ENCODE measurements at places on chromosomes 2 and 18.

- DNase-seq, result no peak
Measured at GRCh38 chr2:155630760-155631159, 701.8 kb downstream of the NR4A2 start.

DNA sequence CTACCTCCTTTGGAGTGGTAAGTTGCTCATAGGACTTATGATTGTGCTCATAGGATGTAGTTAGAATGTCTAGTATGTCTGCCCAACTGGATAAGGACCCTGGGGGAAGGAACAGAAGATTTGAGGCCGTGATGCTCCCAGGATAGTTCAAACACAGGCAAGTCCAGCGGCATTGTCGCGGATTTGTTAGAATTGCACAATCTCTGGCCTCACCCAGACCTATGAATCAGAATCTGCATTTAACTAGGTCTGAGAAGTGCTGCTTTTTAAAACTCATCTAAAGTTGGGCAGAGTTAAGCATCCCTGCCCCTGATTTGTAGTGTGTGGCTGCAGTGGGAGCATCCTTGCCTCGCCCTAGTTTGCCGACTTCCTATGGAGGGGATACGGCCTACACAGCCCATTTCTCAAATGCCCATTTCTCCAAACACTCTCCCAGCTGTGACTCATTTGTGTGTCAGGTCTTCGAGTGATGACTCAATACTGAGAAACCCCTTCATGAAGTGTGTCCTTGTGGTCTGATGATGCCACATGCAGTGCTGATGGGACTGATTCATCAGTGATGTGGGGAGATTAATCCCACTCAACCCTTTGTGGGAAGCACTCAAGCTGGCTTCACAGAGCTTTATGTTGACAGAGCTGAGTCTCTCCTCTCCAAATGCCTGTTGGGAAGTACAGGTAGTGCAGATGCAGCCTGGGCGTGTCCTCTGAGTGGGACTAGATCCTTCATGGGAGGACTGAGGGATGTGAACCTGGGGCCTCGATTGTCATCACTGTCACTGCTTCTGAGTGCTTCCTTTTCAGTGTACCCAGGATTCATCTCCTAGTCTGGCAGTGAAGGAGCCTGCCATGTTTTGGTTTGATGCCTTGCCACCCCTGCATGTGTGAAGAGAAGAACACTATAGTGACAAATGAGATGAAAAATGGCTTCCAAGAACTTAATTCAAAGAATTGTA, 18.7 kb downstream of the SMIM21 start:
- peak; percentile 32 for DNase-seq

DNA sequence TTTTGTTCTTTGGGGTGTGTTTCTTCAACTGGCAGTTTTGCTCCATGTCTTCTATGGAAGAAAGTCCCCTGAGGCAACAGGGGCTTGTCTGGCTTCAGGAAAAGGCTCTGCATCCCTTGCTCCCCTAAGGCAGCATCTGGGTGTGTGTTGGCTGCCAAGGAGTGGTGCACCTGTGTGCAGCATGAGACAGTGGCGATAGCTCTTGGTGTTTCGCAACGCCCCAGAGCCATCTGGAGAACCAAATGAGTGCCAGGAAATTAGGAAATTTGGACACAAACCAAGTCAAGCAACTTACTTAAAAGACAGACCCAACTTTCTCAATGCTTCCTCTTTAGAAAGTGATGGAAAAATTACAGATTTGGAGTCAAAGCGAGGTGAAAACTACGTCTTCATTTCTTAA, 1044.4 kb upstream of the CNTNAP5 start:
- DNase-seq, result no peak

DNA sequence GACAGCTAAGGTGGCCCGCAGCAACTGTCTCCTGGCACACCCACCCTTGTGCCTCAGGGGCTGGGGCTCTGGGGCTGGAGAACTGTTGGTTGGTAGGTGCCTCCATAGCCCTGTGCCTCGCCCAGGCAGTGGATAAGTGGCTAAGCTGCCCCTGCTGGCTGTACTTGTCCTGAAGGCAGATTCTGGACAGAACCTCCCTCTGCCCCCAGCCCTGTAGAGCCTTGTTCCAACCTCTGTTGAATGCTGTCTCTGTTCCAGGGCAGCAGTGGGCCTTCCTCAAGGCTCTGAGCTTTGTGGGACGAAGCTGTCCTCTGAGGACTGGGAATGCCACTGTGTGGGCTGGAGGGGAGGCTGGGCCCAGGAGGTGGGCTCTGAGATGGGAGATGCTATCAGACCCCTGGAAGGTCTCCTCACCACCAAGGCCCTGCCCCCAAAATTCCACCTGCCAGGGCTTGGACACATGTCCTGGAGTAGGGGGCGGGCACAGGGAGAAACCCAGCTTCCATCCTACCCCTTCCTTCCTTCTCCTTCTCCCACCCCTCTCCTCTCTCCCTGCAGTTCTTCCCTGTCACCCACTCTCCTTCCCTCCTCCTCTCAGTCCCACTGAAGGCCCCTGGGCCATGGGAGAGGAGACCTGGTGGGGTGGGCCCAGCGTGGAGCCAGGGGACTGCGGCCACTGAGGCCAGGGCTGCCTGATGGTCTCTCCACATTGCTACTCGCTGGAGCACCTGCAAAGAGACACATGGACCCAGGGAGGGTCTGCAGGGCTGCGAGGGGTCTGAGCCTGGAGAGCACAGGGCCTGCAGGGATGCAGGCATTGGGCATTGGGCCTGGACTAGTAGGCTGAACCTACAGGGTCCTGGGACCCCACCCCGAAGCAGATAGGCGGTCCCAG, 1.7 kb upstream of the PDCD1 start:
- no peak for DNase-seq

DNA sequence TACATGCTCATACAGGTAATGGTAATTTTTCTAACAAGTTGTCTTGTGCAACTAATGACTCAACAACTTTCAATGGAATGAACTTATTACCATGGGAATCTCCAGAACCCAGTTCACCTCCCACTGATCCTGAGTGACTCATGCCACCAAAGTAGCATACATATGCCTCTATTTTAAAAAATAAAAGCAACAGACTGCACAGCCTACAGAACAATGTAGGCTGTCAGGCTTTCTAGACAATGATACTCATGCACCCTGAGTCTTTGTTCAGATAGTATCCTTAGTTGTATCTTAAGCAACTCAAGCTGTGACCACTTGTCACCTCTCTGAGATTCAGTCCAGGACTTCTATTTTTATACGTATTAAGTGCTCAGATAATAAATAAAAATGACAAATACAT, 531.0 kb upstream of the SETBP1 start:
- no peak for DNase-seq

DNA sequence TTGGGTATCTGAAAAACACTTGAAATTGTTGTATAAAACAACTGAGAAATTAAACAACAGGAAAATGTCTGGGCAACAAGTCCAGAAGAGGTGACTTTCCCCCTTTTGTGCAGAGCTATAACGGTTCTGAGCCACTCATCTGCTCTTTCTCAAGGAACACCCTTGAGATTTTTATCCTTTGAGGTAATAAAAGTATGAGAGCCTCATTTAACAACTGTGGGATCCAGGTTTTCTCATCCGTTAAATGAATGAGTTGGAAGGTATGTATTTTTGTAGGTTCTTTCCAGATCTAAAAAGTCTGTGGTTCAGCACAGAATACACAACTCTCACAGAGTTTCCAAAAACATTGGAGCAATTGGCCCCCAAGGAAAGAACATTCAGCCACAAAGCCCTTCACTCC, 93.0 kb downstream of the ANKRD44 start:
- no peak for DNase-seq

- DNase-seq, result no peak
Measured at GRCh38 chr2:69517410-69517809, 80.2 kb upstream of the NFU1 start.

DNA sequence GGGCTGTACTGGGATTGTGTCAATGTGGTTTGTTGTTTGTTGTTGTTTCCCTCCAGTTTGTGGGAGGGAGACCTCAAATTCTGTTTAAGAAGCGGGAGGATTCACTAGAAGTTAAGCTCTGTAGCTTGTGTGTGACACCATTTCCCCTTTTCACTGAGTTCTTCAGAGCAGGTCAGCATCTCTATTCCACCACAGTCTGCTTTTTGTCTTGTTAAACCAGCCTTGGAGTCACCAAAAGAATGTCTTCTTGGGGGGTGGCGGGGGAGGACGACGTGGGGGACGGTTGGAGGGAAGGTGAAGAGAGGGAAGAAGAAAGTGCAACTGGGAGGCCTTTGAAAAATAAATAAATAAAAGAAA, 2.3 kb upstream of the BCL11A start:
- no peak for DNase-seq

GRCh38 chr18:12849548-12849947, 34.5 kb downstream of the PTPN2 start:
- no peak for DNase-seq

- DNase-seq, result no peak
Measured at GRCh38 chr2:122886479-122887145, 1131.2 kb downstream of the TSN start.

DNA sequence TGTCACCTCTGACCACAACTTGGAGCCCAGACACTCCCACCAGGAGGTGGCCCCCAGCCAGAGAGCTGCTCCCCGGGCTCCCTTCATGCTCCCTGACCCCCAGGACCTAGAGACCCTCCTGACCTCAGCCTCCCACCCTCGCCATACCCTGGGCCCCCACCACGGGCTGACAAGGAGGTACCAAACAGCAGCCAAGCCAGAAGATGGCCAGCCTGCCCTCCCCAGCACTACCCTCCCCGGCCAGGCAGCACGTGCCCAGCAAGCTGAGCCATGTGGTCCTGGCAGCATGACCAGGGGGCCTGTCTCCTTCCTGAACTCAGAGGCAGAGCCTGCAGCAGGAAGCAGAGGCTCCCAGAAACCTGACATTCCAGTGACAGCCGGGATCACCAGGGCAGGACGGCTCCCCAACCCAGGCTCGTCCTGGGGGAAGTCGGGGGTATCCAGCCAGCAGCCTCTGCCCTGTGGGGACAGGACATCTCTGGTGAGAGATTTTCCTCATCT, 69.4 kb upstream of the GPC1 start:
- no peak for DNase-seq

- no peak for DNase-seq
Measured at GRCh38 chr2:139457873-139458272, 677.7 kb upstream of the NXPH2 start.

- DNase-seq, result no peak
Measured at GRCh38 chr2:12284487-12284886, 432.2 kb upstream of the TRIB2 start.

- no peak for DNase-seq
Measured at GRCh38 chr2:8457699-8458502, 224.0 kb upstream of the ID2 start.

- no peak for DNase-seq
Measured at GRCh38 chr2:235199128-235199527, 247.3 kb downstream of the SH3BP4 start.

DNA sequence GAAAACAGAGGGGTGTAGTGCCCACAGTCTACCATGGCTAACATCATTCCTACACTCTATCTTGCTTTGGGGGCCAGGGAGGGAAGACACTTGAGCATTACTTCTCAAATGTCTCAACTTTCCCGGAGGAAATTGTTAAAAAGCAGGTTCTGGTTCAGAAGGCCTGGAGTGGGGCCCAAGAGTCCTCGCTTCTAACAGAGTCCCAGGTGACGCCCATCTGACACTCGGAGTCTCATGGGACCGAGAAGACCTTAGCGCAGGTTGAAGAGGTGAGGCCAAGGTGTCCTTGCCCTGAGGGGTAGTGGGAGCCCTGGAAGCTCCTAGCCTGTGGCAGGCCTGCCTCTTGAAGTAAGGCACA, 40.1 kb downstream of the ZFP36L2 start:
- DNase-seq, result no peak

DNA sequence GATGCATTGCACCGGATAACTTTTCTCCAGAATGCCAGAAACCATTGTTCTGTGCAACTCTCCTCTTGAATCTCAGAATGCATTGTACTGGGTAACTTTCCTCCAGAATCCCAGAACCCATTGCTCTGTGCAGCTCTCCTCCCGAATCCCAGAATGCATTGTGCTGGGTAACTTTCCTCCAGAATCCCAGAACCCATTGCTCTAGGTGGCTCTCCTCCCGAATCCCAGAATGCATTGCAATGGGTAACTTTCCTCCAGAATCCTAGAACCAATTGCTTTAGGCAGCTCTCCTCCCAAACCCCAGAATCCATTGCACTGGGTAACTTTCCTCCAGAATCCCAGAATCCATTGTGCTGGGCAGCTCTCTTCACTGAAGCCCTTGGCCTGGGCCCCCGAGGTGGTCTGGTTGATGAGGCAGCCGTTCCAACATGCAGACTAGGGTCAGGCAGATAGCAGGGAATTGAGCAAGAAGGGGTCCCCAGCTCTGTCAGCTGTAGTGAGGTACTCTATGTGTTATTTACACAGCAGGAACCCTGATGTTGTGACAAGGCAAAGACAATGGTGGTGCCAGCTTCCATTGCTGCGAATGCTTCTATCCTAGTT, 9.4 kb downstream of the FOSL2 start:
- no peak for DNase-seq

DNA sequence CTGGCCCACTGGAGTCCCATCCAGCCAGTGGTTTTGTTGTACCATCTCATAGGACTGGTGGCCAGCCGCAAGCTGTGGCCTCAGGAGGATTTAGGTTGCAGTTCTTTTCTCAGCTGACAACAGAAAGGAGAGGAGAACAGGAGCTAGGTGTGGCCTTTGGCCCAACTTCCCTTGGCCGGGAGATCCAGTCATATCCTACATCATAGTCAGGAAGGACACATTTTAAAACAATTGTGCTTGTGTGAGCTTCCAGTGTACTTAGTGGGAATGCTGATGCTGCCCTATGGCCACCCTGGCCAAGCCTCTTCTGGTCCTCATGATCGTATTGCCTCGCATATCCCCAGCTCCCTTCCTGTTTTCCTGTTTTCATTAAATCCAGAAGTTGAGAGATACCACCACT, 98.1 kb downstream of the WDSUB1 start:
- no peak for DNase-seq

- DNase-seq, result no peak
Measured at GRCh38 chr2:12844511-12844910, 127.8 kb downstream of the TRIB2 start.

DNA sequence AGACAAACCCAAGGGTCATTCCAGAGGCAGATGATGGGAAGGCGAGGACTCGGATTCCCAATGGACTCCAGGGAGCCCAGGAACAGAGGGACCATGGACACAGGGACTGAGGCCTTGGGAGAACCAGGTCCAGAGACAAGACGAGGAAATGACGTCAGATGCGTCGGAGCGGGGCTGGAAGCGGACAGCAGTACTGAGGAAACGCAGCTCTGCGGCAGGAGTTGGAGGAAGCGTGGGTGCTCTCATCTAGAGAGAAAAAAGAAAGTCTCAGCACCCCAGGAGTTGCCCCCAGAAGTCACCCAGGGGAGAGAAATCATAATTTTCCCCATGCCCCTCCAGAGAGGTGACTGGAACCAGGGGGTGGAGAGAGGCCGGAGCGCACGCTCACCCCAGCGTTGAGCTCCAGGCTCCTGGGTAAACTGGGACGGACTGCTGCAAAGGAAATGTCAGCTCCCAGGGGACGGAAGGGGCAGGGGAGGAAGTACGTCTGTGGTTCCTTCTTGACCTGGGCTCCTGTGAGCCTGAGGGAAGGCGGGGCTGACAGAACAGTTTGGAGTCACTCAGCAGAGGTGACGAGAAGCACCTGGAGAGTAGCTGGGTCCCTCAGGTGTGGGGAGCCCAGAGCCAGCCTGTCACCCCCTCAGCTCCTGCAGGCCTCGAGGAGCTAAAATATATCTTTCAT, 44.7 kb downstream of the CMPK2 start:
- no peak for DNase-seq

- DNase-seq, result no peak
Measured at GRCh38 chr2:181685150-181685688, 4.9 kb upstream of the NEUROD1 start.

Measured in activated T-cell treated with anti-CD3 and anti-CD28 coated beads for 24 hours (primary cell).